Chondrocyte (in vitro differentiated cells): ENCODE measurements at places on chromosomes 5 and 9. TPM values are rescaled to one million over a fixed set of nuclear protein-coding genes. Genes with fewer than 3 reads are reported as not detected.

FAM151B gene
- 5.7 to 7.1 TPM (median 7.1 TPM) in 3 replicates for total RNA-seq

FCN2 gene
- not detected in 3 replicates for total RNA-seq

C9orf50 gene
- total RNA-seq: 0.30 to 0.39 TPM (median 0.38 TPM) in 3 replicates

PCDHA1 gene
- not detected in 3 replicates for total RNA-seq

FOXD4L5 gene
- 0.10 to 0.51 TPM (median 0.18 TPM) in 3 replicates for total RNA-seq

PRDM9 gene
- not detected in 3 replicates for total RNA-seq

C5orf52 gene
- total RNA-seq: not detected in 3 replicates

GCNT1 gene
- 10.3 to 40.2 TPM (median 11.0 TPM) in 3 replicates for total RNA-seq

SLC6A7 gene
- 0.15 TPM in 1 of 3 replicates, not detected in the others for total RNA-seq

MCTP1 gene
- total RNA-seq: 1.4 to 3.4 TPM (median 3.1 TPM) in 3 replicates

GPBP1 gene
- total RNA-seq: 40.7 to 49.3 TPM (median 45.6 TPM) in 3 replicates

TRIM36 gene
- 4.6 to 10.1 TPM (median 9.4 TPM) in 3 replicates for total RNA-seq

AFAP1L1 gene
- total RNA-seq: 1.5 to 9.8 TPM (median 8.3 TPM) in 3 replicates

LIX1 gene
- 0.12 to 0.20 TPM in 2 of 3 replicates, not detected in the other for total RNA-seq

SLC9A3 gene
- 0.95 to 1.4 TPM (median 1.1 TPM) in 3 replicates for total RNA-seq

C5orf58 gene
- total RNA-seq: not detected in 3 replicates

TAF11L9 gene
- total RNA-seq: not detected in 3 replicates

SLC6A3 gene
- total RNA-seq: not detected in 3 replicates

PCDHGA11 gene
- 1.3 to 2.4 TPM (median 1.4 TPM) in 3 replicates for total RNA-seq

SLC6A19 gene
- total RNA-seq: not detected in 3 replicates

DPYSL3 gene
- 60.2 to 63.1 TPM (median 60.4 TPM) in 3 replicates for total RNA-seq

SIL1 gene
- total RNA-seq: 71.1 to 87.4 TPM (median 76.2 TPM) in 3 replicates

SPINK5 gene
- 2.0 to 3.2 TPM (median 2.4 TPM) in 3 replicates for total RNA-seq

ANKRD18A gene
- total RNA-seq: 0.29 to 5.2 TPM (median 4.5 TPM) in 3 replicates

PITX1 gene
- total RNA-seq: 0.18 TPM in 1 of 3 replicates, not detected in the others

DRD1 gene
- total RNA-seq: 0.10 to 0.35 TPM (median 0.23 TPM) in 3 replicates

CYLC2 gene
- total RNA-seq: not detected in 3 replicates

PPP3R2 gene
- not detected in 3 replicates for total RNA-seq
